ENCODE measurements at places on chromosomes 12 and 14.

GRCh38 chr12:26331960-26332359 is 136.6 kb downstream of the SSPN start:
- DNase-seq = no peak

DNA sequence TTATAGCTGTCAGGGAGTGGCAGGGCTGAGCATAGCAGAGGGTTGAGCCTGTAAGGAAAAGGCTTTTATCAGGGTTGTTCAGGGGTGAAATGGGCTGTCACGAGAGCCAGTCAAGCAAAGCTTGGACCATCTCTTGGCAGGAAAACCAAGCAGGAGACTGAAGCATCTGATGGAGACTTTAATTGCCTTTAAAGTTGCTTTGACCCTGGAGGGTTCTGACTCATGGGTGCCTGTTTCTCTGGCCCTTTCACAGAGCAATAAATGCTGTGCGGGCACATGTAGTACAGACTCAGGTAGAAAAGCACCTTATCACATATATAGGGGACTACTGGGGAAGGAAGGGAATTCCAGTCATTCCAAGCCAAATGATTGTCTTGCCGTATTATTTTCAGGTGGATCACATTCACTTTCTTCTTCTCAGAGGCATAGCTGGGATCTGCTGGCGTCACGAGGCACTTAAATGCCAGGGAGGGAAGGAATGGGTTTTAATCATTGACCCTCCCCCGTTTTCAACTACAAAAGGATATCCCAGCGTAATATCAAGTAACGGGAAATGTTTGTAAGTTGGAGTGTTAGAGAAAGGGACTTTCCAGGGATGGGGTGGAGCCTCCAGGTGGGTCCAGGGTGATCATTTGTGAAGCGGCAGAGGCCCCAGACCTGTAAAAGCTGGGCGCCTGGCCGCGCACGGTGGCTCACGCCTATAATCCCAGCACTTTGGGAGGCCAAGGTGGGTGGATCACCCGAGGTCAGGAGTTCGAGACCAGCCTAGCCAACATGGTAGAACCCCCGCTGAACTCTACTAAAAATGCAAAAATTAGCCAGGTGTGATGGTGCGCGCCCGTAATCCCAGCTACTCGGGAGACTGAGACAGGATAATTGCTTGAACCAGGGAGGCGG is 34.9 kb downstream of the PLEKHD1 start:
- DNase-seq = no peak

GRCh38 chr14:102471921-102472790 is 37.4 kb downstream of the ANKRD9 start:
- DNase-seq = no peak

GRCh38 chr12:47773062-47773857 is at the start of gene SLC48A1:
SLC48A1 (plus strand) TSS chr12:47773238; CDS start chr12:47773305, 67 bp downstream.
- peak; percentile 42 for DNase-seq

DNA sequence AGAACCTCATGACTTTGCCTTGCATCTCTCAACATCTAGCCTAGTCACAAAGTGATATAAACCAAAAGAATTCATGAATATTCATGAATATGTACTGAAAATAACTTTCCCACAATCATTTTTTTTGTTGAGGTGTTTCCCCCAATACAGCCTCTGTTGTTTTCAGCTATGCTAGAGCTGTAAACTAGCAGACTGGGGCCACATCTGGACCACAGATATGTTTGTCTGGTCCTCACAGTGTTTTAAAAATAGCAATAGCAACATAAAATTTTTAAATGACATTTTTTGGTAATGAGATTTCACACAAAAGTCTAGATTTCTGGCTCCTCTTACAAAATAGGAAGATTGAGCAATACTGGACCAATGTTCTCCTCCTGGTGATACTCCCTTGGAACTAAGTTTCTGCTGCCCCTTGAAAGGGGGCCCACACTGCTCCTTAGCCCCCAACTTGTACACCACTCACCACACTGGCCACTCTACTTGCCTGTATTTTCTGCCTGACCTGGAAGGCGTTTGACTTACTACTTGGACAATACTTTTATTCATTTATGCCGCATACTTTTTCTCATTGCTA is 81.2 kb downstream of the BMP4 start:
- DNase-seq = no peak

DNA sequence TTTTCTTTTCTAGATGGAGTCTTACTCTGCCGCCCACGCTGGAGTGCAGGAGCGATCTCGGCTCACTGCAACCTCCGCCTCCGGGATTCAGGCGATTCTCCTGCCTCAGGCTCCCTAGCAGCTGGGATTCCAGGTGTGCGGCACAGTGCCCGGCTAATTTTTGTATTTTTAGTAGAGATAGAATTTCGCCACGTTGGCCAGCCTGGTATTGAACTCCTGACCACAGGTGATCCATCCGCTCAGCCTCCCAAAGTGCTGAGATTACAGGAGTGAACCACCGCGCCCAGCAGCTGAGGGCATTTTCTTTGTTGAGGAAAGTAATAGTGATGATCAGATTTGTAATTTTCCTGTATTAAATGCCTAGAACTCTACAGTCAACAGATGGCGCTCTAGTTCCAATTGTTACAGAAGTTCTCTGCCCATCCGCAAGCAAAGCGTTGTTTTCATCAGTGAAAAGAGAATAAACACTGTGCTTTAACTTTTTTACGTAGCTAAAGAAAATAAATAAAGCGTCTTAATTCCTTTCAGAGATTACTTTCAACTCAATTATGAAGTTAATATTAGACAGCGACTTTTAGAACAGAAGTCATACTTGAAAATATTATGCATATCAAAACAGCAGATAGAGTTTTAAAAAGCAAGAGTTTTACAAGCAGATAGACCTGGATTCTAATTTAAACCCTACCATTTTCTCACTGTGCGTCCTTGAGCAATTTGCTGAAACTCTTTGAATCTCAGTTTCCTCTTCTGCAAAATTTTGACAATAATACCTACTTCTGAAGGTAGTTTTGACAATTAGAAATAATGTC is 335.1 kb downstream of the DUSP6 start:
- peak; percentile 66 for DNase-seq

GRCh38 chr14:76677534-76678145 is 83.6 kb upstream of the VASH1 start:
- no peak for DNase-seq

DNA sequence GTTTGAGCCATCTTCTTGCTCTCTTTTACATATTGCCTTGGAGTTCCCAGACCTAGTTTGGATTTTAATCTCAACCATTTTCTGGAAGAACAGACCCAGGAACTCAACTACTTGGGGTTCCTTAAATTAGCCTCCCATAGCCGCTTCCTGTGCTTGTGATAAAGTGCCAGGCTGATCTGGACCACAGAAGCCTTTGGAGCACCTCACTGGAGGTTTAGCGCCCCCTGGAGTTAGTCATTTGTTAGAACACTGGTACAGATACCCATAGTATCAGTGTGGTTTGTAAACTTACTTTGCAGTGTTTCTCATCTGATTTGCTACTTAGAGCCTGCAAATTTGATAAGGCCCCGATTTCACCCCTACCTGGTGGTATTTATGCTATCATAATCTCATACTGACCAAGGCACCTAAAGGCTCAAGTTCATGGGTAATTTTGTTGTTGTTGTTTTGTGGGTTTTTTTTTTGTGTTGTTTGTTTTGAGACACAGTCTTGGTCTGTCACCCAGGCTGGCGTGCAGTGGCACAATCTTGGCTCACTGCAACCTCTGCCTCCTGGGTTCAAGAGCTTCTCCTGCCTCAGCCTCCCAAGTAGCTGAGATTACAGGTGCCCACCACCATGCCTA is 3.7 kb downstream of the UNC119B start:
- DNase-seq = peak; percentile 77

DNA sequence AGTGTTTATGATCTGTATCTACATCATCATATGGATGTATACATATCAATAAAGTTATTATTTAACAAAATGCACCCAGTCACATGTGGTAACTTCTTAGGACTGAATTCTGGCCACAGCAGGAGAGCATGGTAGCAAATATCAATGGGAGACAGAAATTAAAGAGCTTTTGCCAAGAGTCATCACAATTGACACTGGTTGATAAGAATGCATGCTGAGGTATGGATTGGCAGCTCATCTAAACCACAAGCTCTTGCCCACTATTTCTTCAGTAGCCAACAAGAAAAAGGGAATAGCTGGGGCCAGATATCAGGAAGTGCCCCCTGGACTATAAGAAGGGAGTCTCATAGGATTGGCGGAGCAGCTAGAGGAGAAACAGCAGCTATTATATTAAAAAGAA is 9.4 kb upstream of the PTGR2 start:
- no peak for DNase-seq

DNA sequence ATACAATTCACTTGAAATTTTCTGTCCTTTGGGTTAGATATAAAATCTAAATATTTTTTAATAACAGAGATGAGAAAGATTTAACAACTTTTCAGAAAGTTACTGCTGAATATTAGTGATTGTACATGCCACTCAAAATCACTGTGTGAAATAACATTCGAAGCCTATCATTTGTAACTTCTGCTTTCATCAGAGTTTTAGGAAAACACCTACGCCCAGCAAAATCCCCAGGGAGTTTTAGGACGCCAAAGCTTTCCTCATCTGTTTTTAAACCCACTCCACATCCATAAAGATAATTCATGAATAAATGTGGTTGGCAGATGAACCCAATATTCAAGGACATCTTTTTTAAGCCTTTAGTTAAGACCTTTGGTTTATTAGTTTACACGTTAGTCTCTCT is 23.9 kb downstream of the TC2N start:
- no peak for DNase-seq

- DNase-seq = no peak
Observed at GRCh38 chr12:19964549-19964948, 403.8 kb upstream of the PDE3A start.

- DNase-seq = peak; percentile 51
Observed at GRCh38 chr12:71746974-71747611, 7.6 kb upstream of the RAB21 start.

DNA sequence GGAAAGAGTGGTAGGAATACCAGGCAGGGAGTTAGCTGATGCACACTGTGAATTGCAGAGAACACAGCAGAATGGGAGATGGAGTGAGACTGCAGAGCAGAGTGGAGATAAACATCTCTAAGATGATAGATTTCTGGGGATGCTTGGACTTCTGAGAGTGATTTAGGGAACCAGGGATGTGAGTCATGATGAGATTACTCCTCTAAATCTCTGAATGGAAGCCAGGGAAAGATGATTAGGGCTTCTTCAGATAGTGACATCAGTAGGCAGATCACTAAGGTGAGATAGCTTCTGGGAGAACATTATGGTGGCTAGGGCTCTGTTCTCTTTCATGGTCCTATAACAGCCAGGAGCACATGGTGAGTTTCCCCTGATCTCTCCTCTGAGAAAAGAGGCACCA is 501.5 kb upstream of the USP15 start:
- DNase-seq = no peak

DNA sequence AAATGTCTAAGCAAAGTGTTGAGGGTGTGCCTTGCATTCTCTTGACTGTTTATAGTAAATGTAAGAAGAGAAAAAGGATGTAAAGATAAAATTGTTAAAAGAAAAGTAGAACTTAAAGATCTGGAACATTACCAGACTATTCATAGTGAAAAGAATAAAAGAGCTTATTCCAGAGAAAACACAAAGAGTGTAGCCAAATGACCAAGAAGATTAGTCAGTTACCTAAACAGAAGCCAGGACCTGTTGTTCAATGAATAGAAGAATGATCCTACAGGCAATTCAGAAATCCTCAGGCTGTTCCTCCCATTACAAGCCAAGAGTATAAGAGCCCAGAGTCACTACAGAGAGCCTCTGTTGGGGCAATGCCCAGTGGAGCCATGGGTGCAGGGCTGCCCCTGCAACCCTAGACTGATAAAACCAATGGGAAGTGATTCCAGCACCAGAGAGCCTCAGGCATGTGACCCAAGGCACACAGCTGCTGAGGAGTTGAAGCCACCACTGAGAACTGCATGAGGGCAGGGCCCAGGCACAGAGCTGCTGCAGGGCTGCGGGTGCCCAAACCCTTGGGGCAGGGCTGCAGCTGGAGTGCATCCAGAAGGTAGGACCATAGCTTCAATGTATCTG is 91.1 kb upstream of the SLC38A4 start:
- DNase-seq = no peak

- no peak for DNase-seq
Observed at GRCh38 chr12:75260316-75260715, 50.7 kb upstream of the KCNC2 start.

DNA sequence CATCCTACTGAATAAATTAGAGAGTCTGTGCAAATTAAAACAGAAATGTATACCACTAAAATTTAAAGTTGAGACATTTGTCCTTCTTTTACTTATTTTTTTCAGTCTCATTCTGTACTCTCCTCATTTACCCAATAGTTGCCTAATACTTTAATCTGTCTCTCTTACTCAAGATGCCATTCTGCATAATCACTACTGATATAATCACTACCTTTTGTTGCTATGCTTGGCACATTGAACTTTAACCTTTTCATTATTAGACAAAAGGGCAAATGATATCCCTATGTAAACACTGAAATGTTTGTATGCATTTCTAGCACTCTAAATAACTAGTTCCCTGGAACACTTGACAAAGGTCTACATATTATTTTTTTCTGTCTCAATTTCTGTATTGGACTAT is 1108.3 kb upstream of the FLRT2 start:
- DNase-seq = no peak

DNA sequence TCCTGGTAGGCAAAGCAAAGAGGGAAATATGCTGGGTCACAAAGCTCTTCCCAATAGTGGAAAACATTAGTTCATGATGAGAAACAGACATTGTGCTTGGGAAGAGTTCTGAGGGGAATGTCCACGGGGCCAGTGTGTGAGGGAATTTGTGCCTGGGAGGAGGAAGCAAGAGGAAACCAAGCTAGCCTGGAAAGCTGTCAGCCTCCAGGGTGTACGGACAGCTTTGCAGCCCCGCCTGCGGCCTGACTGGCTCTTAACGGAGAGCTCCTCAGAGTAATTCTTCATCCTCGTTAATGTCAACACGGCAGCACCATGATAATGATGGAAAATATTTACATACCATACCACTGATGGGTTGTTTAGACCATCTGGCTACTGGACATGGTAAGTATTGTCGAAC is 32.4 kb downstream of the PITPNM2 start:
- DNase-seq = no peak

DNA sequence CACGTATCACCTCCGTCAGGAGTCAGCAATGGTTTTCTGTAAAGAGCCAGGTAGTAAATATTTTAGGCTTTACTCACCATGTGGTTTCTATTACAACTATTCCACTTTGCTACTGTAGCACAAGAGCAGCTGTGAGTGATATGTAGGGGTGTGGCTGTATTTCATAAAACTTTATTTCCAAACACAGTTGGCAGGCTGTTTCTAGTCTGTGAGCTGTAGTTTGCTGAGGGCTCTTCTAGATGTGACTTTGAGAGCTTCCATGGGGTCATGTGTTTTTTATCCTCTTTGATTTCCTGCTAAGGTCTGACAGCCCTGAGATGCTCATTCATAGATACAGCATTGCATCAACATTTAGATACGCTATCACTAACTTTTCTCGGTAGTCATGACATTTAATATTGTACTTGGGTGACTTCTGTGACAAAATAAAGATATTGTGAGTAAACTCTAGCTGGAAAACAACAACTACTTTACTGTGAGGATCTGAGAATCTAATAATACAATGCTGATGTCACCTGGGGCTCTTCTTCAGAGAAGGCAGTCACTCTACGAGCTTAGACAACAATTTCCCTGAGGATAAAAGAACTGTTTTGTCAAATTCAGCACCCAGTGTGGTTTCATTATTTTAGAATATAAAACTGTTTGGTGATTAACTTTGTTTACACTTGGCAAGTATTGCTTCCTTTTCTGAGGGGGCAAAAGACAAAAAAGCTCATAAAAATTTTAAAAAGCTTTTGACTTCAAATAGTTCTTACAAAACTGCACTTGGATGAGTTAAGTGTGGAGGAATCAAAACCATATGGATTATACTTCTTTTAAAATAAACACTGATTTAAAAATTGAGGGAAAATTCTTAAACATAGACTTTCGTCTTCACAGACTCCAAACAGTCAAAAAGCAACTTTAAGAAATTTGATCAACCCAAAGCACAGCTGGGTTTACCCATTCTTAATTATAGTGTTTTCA is 231.2 kb upstream of the DCN start:
- no peak for DNase-seq

All from NCI-H1436 (cell line).